Stimulated activated CD8-positive, alpha-beta memory T cell treated with anti-CD3 and anti-CD28 coated beads, Interleukin-7, amount 100 ng/mL, for 1 hour (primary cell): ENCODE measurements at places on chromosomes 13 and 19.

GRCh38 chr19:5287066-5287465 is 53.5 kb downstream of the PTPRS start:
- no peak for DNase-seq

DNA sequence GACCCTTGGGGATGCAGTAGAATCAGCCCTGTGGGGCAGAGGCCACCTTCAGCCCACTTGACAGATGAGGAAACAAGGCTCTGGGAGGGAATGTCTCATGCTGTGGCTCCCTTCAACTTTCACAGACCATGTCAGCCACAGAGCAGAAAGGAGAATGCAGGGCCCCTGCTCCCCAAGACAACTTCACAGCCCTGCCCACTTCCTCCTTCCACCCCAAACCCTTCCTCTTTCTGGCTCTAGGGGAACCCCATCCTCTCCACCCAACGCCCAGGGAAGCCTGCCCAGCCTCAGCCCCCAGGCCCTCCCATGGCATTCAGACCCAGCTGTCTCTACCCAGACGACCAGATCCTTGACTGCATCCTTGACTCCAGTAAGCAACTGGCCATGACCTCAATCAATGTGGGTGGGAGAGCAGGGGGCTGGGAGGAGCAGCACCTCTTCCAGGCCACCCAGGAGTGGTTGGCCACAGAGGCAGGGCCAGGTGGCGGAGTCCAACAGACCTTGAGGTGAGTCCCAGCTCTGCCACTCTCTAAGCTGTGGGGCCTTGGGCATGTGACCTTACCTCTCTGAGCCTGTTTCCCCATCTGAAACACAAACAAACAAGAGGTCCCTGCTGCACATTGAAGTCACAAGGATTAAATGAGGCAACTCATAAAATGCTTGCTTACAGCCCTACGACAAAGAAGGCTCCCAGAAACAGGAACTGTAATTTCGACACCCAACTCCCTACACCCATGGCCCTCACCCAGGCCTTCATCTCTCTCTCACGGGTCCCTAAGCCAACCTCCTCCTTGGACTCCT is 15.8 kb downstream of the DEDD2 start:
- no peak for DNase-seq

DNA sequence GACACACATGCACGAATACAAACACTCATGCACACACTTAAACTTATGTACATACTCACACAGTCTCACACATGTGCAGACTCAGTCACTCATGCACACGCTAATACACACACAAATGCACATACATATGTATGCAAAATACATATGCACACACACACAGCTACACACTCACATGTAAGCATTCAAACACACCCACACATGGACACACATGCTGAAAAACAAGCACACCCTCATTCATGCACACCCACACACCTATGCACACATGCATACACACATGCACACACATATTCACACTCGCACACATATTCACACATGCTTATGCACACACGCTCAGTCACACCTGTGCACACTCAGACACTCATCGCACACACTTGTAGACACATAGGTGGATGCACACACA is 9.3 kb downstream of the MUC16 start:
- no peak for DNase-seq

DNA sequence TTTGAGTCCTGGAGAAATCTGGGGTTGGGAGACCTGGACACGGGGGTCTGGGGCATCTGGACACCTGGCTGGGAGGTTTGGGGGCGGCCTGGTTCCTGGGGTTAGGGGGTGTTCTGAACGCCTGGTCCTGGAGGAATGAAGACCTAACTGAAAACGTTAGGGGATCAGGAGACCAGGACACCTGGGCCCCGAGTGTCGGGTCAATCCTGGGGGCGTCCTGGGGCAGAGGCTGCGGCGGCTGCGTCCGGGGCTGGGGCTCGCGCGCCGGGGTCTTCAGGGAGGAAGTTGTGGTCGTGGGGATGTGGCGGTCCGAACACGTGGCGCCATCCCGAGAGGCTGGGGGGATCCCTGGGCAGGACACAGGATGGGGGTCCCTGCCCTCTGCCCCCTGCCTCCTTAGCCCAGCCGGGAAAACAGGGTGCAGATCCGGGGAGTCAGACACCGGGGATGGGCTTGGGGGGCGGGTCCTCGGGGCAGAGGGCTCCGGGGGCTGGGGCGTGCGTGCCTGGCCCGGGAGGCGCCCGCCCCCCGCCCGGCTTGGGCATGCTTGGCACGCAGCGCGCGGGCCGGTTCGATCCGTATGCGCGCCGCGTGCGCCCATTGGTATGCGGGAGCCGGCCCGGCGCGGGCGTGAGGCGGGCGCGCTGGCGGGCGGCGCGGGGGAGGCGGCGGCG is 632 bp downstream of the NPAS1 start:
- DNase-seq = no peak
